ENCODE measurements at places on chromosomes 16 and 17.

GRCh38 chr17:32882734-32883133 lies 5.8 kb upstream of the MYO1D start:
- DNase-seq, result no peak

GRCh38 chr17:21184570-21184969 lies 29.4 kb downstream of the TMEM11 start:
- no peak for DNase-seq

- DNase-seq, result peak; percentile 88
Measured at GRCh38 chr17:8152112-8152775, at the start of gene PER1. Gene PER1, minus strand, starts transcription at chr17:8152404. Its CDS starts 1,698 bp downstream, at chr17:8150706.

GRCh38 chr16:7979448-7980132 lies 610.7 kb downstream of the TMEM114 start:
- no peak for DNase-seq

DNA sequence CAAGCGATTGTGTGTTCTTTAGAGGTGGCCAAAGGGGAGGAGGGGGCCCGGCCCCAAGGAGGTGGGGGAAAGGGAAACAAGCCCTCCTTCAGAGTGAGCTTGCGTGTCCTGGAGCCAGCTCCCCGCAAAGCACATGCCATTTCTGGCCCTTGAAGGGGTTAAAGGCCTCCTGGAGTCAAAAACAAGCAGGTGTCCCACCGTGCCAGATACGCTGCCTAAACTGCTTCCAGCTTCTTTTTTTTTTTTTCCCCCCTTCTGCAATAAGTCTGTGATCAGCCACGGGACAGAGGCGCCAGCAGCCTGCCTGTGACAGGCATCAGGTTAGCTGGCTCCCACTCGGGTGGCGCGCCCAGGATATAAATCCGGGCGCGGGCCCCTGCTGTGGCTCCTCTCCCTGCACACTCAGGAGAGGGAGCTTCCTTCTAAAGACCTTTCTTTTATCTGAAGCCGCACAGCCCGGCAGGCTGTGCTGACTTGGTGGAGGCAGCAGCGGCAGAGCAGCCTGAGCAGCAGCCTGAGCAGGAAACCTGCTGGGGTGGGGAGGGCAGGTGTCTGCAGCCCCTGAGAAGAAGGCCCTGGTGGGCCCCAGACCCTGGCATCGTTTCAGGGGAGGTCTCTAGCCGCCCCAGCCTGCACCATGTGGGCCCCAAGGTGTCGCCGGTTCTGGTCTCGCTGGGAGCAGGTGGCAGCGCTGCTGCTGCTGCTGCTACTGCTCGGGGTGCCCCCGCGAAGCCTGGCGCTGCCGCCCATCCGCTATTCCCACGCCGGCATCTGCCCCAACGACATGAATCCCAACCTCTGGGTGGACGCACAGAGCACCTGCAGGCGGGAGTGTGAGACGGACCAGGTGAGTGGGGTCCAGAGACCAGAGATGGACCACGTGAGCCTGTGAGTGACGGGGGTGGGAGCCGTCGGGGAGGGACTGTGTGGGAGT lies at the start of gene WFIKKN2:
WFIKKN2 (plus strand) TSS at position 286 of the 934 bp plus-strand sequence; CDS start at position 638, 352 bp downstream.
- no peak for DNase-seq

Measured in amygdala (tissue), 56 donors.